Left ventricle myocardium superior (tissue), 1 donor: ENCODE measurements at places on chromosomes 16 and 17.

DNA sequence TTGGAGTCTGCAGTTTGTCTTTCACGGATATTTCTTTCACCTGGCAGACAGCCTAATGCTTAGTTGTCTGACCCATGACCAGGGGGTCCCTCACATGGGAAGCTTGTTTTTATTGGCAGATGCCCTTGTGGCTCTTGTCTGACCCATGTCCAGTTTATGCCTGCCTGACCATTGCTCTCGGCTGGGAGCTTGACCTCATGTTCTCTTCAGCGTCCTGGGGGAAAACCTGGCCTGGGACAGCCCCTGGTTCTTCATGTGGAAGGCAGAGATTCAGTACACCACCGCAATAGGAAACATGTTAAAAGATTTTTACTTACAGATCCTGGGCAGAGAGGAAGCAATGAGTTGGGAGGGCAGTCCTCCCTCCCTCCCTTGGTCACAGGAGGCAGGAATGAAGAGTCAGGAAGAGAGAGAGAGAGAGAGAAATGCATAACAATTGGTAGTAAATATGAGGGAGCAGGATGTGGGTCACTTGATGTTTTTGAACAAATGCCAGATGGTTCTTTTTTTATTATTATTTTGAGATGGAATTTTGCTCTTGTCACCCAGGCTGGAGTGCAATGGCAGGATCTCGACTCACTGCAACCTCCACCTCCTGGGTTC, 302.7 kb upstream of the MYOCD start:
- peak; percentile 35 for DNase-seq

DNA sequence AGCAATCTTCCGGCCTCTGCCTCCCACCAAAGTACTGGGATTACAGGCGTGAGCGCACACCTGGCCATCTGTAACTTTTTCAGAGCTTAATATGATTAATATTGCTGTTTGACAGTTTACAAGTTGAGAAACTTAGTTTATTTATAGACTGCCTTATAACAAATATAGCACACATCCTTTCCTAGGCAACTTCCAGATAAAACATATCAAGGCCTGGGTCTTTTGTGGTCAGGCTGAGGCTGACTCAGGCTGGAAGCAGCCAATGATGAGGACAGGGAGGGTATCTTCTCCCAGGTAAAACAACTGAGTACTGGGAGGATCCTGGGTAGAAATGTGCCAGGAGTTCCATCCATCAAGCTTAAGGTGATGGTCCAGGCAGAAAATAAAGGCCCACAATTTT, 16.2 kb downstream of the LUC7L start:
- no peak for DNase-seq

GRCh38 chr17:50354776-50355175, 8.8 kb downstream of the XYLT2 start:
- DNase-seq: no peak

DNA sequence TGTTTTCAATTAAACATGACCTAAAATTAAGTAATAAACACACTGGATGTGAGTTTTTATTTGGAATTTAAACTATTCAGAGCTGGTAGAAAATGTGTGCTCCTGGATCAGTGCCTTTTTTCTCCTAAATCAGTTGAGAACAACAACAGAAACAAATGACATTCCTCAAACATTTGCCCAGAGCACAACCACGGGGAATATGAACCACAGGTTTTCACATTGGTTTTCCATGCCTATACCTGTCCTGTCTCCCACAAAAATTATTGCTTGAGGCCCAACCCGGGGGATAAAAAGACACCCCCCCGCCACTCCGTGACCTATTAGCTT, 6.8 kb downstream of the HSBP1 start:
- no peak for DNase-seq

DNA sequence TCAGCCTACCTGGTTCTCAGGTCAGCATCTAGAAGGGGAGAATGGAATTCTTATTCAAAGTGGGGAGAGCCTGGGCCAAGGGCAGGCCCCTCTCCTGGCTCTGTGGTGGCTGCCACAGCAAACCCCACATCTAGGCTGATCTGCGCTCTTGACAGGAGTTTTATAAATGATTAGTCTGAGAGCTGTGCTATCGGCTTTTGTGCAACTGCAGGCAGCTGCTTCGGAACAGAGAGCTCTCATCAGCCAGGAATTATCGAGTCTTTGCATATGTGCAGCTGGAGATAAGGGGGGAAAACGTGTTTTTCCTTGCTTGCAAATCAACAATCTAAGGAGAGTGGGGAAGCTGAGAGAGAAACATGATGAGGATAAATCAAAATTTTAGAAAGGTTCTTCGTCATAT, 91.7 kb downstream of the HS3ST3A1 start:
- no peak for DNase-seq

DNA sequence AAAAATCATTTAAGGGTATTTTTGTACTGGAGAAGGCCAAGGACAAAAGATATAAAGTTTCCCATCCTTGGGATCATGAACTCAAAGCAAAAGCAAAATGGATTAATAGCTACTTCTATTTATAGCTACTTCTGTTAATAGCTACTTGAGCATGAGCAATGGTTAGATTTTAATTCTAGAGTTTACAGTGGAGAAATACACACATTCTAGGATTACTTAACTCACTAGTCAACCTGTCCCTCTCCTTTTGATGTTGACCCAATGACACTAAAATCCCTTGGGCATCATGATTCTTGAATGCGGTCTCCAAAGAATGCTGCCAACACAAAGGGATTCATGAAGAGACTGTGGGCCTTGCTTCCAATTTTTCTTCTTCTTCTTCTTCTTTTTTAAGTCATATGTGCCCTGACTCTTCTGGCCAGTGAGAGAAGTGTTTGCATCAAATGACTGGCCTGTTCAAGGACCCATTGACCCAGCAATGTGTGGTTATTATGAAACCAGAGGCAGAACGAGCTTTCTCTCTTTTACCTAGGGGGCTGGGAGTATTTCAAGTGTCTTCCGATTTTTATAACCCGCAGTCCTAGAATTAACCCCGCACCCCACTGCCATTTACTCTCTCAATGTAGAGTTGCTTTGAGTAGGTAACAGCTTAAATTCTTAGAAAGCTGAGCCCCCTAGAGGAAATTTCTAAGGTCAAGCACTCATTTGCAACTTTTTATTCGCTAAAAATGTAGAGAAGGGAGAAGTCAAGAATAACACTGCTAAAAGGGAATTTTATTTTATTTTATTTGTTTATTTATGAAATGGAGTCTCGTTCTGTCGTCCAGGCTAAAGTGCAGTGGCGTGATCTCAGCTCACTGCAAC, 34.6 kb downstream of the OTOA start:
- no peak for DNase-seq

DNA sequence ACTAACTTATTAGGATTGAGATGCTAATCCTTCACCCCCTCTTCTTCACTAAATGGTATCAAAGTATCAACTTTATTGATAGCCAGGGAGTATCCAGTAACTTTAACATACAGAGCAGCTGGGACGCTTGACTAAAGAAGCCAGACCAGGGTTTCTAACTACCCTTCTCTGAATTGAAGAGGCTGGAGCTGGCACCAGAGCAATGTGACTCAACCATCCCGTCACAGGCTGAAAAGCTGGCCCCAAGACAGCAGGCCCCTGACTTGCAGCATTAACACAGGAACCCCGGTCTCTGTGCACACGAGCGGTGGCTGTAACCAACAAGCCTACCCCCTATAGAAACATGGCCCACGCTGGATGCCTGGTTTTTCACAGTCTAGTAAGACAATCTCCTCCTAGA, 59.8 kb downstream of the ANKFN1 start:
- no peak for DNase-seq

DNA sequence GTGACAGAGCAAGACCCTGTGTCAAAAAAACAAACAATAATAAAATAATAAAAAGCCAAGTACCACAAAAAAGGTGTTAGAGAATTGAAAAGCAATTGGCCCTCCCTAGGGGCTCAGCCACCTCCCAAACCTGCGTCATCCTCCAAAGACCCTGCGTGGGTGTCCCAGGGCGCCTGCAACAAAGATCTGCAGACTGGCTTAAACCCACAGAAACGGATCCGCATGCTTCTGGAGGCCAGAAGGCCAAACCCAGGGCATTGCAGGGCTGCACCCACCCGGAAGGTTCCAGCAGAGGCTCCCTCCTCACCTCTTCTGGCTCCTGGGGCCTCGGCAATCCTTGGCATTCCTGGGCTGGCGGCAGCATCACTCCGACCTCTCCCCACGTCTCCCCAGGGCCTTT, 1.5 kb downstream of the ENPP7 start:
- no peak for DNase-seq

- no peak for DNase-seq
Observed at GRCh38 chr16:50996830-50997186, 154.3 kb downstream of the SALL1 start.
